ENCODE measurements at places on chromosomes 16 and 17.
A peak's percentile ranks its signal among the peaks of the same experiment; 100 is the strongest.

DNA sequence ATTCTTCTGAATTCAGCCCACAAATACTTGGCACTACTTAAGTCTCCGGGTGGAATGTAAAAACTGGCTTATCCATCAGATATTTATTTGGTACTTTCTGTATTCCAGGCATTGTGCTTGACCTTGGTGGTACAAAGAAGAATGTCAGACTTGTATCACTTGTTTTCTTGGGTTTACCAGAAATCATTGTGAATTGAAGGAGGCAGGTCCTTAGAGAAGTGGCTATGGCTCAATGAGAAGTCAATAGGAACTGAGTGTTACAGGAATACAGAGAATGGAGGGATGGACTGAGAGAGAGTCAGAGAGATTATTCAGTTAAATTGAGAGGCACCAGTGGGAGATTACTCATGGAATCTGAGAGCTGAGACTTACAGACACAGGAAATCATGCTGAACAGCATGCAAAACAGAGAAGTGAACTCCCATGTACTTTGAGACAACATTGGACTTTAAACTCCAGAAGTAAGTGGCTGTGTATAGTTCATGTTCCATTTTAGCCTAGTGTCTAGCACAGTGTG lies 704.1 kb downstream of the CDH11 start:
- DNase-seq = no peak

- DNase-seq = peak; percentile 70
These were observed 27.0 kb downstream of the PIGL start for GRCh38 chr17:16243801-16244567.

DNA sequence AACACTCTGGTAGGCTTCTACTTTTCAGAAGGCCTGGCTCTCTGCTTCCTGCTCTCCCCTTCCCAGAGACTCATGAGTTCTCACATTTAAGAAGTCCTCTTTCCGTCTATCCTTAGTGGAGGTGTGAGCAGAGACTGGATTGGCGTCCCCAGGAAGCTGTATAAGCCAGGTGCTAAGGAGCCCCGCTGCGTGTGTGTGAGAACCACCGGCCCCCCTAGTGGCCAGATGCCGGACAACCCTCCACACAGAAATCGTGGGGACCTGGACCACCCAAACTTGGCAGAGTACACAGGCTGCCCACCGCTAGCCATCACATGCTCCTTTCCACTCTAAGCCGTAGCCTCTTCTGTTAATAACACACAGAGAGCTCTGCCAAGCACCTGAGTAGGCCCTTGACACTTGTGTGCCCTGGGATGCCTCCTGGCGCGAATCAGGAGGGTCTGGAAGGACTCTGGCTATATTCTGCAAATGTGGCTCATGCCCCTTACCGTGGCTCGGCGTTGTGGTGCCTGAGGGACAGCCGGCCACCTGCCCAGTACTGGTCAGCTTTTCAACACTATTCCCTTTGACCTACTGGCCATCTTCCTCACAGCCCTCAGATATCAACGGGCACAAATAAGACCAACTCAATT lies 13.9 kb downstream of the CYB5D2 start:
- DNase-seq = no peak

GRCh38 chr17:2266045-2266864 lies 37.3 kb downstream of the SMG6 start:
- peak; percentile 94 for DNase-seq

DNA sequence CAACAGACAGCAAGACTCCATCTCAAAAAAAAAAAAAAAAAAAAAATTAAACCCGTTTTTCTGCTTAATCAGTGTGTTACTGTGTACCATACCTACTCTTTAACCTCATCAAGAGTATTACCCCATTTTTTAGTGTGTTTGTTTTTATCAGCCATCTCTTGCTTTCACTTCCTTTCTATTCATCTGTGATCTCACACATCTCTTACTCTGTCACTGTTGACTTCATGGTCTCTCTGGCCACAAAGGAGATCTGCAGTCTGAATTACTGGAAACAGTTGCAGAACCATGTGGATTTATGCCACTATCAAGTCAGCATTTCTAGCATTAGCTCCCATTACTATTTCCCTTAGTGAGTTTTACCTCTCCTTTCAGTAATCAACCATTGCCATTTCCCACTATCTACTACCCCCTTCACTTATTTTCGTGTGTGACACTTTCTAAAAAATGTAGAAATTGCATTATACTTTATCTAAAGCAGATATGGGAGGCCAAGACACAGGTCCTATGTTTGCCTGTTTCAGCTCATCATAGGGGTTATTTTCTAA lies 20.1 kb downstream of the NDEL1 start:
- no peak for DNase-seq

DNA sequence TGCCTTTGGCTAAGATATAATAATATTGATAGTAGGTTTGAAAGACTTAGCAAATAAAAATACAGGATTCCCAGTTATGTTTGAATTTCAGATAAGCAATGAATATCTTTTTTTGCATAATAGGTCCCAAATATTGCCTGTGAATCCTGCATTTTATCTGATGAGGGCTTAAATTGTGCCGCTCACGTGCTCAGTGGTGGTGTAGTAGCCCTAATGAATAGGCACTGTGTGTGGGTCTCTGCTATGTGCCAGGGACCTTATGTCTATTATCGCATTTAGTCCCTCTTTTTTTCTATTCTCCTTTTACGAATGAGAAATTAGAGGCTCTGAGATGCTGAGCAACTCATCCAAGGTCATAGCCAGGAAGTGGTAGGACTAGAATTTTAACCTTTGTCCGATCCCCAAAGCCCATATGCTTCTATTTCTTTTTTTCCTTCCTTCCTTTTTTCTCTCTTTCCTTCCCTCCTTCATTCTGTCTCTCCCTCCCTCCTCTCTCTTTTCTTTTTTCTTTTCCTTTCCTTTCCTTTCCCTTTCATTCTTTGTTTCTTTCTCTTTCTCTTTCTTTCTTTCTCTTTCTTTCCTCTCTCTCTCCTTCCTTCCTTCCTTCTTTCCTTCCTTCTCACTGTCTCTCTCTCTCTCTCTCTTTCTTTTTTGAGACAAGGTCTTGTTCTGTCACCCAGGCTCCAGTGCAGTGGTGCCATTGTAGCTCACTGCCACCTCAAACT lies 47.2 kb downstream of the RGS9 start:
- DNase-seq = no peak

DNA sequence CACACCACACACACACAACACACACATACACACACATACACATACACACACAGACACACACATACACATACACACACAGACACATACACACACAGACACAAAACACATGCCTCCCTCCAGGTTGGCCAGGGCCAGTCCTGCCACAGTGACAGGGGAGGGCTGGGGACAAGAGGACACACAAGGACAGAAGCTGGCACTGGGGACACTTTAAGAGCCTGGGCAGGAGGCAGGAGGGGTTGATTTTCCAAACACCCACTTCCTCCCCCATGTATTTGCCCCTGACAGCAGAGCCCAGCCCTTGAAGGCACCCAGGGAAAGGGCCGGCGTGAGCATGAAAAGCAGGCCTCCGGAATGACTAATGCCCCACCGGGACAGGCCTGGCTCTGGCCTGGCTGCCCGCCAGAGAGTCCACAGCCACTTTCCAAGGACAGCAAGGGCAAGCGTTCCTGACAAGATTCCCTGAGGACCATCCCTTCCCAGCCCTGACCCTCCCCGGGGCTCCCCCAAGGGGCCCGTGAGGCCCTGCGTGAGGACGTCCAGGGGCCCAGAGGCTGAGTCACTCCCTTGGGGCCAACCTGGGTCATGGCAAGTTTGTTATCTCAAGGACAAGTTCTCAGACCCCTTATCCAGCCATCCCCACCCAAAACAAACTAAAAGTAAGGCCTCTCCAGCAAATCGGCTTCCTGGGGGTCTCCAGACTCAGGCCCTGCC lies 235.6 kb downstream of the ZNF423 start:
- DNase-seq = no peak
